ENCODE measurements at places on chromosomes 6 and 20. TPM values are rescaled to one million over a fixed set of nuclear protein-coding genes. Genes with fewer than 3 reads are reported as not detected.

The GJA1 gene
- total RNA-seq: not detected

The CDH4 gene
- not detected for total RNA-seq

The TRIM40 gene
- not detected for total RNA-seq

The NANP gene
- 6.9 TPM for total RNA-seq

The BIRC7 gene
- total RNA-seq: not detected

The TAGAP gene
- 43.7 TPM for total RNA-seq

The CGAS gene
- total RNA-seq: 56.2 TPM

The PGC gene
- total RNA-seq: not detected

The BLTP3A gene
- 11.8 TPM for total RNA-seq

The CNR1 gene
- not detected for total RNA-seq

The IYD gene
- total RNA-seq: not detected

The SYCP2L gene
- total RNA-seq: not detected

The HSPA12B gene
- total RNA-seq: not detected

The SOX4 gene
- 1.2 TPM for total RNA-seq

The HSPA1A gene
- total RNA-seq: 159 TPM

The DLL1 gene
- total RNA-seq: not detected

The TMEM151B gene
- total RNA-seq: not detected

The PFDN4 gene
- 35.6 TPM for total RNA-seq

The SMIM26 gene
- 49.3 TPM for total RNA-seq

The PCSK2 gene
- total RNA-seq: not detected

The LAMP5 gene
- total RNA-seq: not detected

The OTOR gene
- total RNA-seq: not detected

The SH3BGRL2 gene
- total RNA-seq: 0.32 TPM

The VIP gene
- not detected for total RNA-seq

The SEMG1 gene
- total RNA-seq: not detected

The RGS17 gene
- not detected for total RNA-seq

The CDH26 gene
- 0.59 TPM for total RNA-seq

The ASIP gene
- total RNA-seq: not detected

The LY86 gene
- total RNA-seq: 5.8 TPM

The BMP2 gene
- not detected for total RNA-seq

The BPIFB1 gene
- total RNA-seq: not detected

The PRRT1 gene
- 0.32 TPM for total RNA-seq

The SRMS gene
- total RNA-seq: not detected
